ENCODE measurements at places on chromosomes 1 and 21. TPM values are rescaled to one million over a fixed set of nuclear protein-coding genes. Genes with fewer than 3 reads are reported as not detected.

Gene ADAM30
- not detected for total RNA-seq

Gene ELAPOR1
- 0.16 TPM for total RNA-seq

Gene SH2D5
- 1.4 TPM for total RNA-seq

Gene SPOCD1
- total RNA-seq, result not detected

Gene POGK
- total RNA-seq, result 12.3 TPM

Gene BLACAT1
- total RNA-seq, result 0.06 TPM

Gene NBPF6
- total RNA-seq, result not detected

GRCh38 chr1:204782118-204782700, 88.5 kb upstream of the NFASC start:
- no peak for DNase-seq

GRCh38 chr1:182955596-182956588, 2.9 kb upstream of the SHCBP1L start:
- DNase-seq, result no peak

DNA sequence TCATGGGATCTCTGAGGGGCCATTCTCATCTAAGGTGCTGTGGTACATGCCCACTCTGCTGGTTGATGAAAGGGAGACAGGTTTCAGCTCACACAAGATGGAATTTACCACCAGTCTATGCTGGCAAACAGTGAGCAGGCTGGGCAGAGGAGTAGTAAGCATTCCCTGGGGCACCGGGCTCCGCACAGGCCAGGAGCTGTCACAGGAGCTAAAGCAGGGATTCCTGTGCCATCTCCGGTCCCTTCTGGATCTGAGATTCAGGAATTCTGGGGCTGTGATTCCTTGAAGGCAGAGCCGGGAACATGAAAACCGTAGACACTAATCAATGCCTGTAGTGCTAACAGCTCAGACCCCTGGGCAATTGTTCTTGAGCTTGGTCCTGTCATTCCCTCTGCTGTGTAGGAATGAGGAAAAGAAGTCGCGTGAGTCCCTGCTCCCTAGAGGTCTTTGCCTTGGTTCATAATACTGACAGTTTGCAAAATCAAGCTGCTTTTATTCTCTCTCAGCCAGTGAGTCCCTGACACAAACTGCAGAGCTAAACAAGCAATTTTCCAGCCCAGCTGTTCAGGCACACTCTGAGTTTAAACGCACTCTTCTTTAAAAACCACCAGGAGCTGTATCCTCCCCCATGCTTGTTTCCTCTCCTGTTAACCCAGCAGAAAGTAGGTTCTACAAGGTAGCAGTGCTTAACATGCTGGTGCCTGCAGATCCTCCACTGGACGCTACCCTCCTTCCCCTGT, 52.5 kb downstream of the MDM4 start:
- DNase-seq, result no peak

DNA sequence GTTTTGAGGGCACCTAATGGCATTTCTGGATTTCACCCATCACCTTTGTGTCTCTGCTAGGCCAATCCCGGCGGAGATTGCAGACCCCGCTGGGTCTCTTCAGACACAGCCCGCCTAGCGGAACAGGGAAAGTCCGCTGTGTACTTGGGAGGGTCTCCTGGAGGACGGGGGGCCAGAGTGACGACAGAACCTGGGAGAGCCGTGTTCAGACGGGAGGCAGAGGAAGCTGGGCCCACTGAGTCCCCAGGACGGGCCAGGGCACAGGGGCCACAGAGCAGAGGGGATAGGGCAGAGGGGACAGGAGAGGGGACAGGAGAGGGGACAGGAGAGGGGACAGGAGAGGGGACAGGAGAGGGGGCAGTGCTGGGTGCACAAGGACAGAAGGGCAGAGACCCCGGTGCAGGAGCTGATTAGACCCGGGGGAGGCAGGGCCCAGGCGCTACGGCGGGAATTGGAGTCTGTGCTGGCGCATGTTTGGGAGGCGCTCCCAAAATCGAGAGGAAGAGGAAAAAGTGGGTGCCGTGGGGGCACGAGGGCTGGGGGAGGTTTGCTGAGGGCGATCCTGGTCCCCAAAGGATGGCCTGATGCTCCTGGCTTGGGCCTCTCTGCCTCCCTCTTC, 12.7 kb downstream of the TRPM2 start:
- no peak for DNase-seq

GRCh38 chr1:65407877-65408276, 12.6 kb upstream of the LEPR start:
- DNase-seq, result no peak

DNA sequence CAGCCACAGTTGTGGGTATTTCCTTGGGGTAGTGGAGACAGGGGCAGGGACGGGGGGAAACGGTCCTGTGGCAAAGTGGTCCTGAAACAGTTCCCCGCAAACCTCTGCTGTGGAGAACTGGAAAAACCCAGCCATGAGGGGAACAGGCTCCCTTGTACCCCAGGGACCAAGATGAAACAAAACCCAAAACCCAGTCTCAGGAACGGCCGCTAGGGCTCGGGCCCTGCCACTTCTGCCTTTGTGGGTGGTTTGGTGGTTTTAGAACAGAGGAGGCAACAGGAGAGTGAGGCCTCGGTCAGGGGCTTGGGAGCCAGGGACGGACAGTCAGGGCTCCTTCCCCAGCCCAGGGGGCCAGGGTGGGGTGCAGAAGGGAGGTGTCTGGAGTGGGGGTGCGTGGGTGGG, 24.8 kb upstream of the EDN2 start:
- DNase-seq, result no peak

DNA sequence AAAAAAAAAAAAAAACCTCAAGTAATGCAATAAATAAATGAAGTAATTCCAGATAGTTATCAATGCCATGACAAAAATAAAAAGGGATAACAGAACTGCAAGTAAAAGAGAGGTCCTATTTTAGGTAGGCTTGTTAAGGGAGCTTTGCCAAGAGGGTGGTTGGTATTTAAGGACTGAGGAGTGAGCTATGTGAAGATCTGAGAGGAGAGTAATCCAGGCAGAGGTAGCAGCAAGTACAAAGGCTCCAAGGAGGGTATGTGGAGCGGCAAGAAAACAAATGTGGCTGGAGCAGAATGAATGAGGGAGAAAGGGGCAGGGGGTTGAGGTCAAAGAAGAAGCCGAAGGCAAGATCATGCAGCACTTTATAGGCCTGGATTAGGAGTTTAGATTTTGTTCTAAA, 59.9 kb upstream of the CDC42BPA start:
- DNase-seq, result no peak

DNA sequence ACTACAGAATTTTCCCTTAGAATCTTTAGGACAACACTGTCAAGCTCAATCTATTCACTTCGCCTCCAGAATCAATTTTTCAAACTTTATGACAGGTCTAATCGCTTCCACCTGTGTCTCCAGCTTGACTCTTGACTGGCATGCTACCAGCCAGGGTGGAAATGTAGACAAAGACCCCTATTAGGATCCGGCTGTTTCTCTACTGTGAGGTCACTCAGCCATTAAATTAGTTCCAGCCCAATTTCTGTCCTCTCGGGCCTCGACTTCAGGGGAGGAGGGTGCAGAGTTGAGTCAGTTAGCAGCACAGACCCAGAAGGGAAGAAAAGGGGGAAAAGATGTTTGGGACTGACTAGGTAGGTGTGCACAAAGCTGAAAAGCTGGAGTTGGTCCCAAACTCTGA, 78.5 kb downstream of the HLCS start:
- DNase-seq, result no peak

- no peak for DNase-seq
Observed at GRCh38 chr1:42999308-42999707, 40.6 kb upstream of the SLC2A1 start.

- DNase-seq, result no peak
Observed at GRCh38 chr1:40630488-40631223, 34.8 kb downstream of the RIMS3 start.

Measured in right lobe of liver (tissue), 6 donors.